PC-3 (cell line): ENCODE measurements at places on chromosomes 16 and 17. TPM values are rescaled to one million over a fixed set of nuclear protein-coding genes. Genes with fewer than 3 reads are reported as not detected.

- no peak for DNase-seq
Observed at GRCh38 chr16:27811881-27812280, 251.6 kb downstream of the GSG1L start.

Gene NOG
- total RNA-seq: 23.9 and 30.6 TPM in 2 replicates

- no peak for DNase-seq
Observed at GRCh38 chr17:16189791-16190348, 25.5 kb downstream of the NCOR1 start.

Gene SULT1A1
- total RNA-seq: 2.9 and 4.7 TPM in 2 replicates

Gene SPHK1
- 54.2 and 59.7 TPM in 2 replicates for total RNA-seq

Gene MRPS34
- 248 and 258 TPM in 2 replicates for total RNA-seq

Gene ZP2
- not detected in 2 replicates for total RNA-seq

GRCh38 chr17:9173386-9173983 lies 152.2 kb downstream of the NTN1 start:
- no peak for DNase-seq

Gene HLF
- total RNA-seq: 0.23 and 0.66 TPM in 2 replicates

GRCh38 chr17:28395968-28396367 lies 10.0 kb downstream of the SLC46A1 start:
- no peak for DNase-seq

GRCh38 chr16:11133344-11133943 lies 122.6 kb downstream of the SOCS1 start:
- DNase-seq: peak; percentile 91

- no peak for DNase-seq
Observed at GRCh38 chr17:38881600-38882191, 11.8 kb downstream of the LASP1 start.

Gene MMP28
- total RNA-seq: 1.6 and 2.4 TPM in 2 replicates

- DNase-seq: no peak
Observed at GRCh38 chr17:76433693-76434092, 19.3 kb downstream of the UBE2O start.

GRCh38 chr16:14549789-14550153 lies 80.3 kb downstream of the PARN start:
- no peak for DNase-seq
